ENCODE measurements at places on chromosomes 12 and 14. TPM values are rescaled to one million over a fixed set of nuclear protein-coding genes. Genes with fewer than 3 reads are reported as not detected.

DNA sequence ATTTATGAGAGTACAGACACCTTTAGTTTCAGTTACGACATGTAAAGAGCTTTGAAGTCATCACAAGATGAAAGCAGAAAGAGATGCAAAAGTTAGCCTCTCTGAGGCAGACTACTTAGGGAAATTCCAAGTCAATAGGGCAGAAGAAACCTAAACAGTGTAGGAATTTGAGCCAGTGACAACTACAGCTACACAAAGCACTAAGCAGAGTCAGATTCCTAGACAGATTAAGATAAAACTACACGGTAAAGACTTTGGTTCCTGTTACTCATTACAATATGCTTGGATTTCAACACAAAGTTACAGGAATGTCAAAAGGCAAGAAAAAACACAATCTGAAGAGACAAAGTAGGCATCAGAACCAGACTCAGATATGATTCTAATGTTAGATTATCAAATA, 1302.3 kb downstream of the FSCB start:
- DNase-seq = no peak
- H3K27me3 ChIP-seq = no peaks in the 10 kb centered on the region
- H3K4me3 ChIP-seq = no peak overlapping the region
- no peak overlapping the region for H3K27ac ChIP-seq
- H3K36me3 ChIP-seq = no peaks in the 10 kb centered on the region

DNA sequence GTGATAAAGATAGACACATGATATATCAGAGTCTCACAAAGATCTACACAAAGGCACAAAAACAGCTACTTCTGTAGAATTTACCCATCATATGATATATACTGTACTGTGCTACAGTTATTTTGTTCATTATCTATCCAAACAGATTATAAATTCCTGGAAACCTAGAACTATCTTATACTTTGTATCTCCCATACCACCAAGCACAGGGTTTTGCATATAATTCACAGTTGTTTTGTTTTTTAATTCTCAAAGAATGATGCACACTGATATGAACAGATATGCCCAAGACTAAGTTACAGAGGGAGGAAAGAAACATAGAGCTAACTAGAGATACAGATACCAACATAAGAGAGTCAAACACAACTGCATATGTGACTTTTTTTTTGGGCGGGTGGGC, 3.4 kb downstream of the PRKAG1 start:
- H3K36me3 ChIP-seq = peaks cover 7% of the 10 kb centered on the region
- no peak for DNase-seq
- no peak overlapping the region for H3K4me3 ChIP-seq
- peaks cover 8% of the 10 kb centered on the region for H3K27me3 ChIP-seq
- H3K4me1 ChIP-seq = peaks cover 16% of the 10 kb centered on the region

- DNase-seq = no peak
- H3K4me1 ChIP-seq = peaks cover 38% of the 10 kb centered on the region
- peaks cover 7% of the 10 kb centered on the region for H3K27me3 ChIP-seq
- peaks cover 46% of the 10 kb centered on the region for H3K36me3 ChIP-seq
These were observed 12.3 kb downstream of the ABCD4 start for GRCh38 chr14:74290415-74290814.

DNA sequence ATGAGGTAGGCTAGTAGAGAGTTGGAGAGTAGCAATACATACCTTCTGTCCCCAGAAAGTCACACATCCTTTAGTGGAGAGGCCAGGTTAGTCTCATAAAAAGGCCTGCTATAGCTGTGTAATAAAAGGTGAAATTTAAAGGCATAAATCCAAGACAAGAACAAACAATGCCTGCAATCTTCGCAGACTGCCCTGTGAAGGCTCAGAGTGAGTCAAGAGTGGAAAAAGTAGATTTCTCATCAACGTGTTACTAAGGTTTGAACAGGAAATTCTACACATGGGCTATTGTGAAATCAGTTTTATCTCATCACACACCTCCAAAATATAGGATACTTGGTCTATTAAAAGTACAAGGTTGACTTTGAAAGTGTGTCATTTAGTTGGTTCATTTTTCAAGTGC, at the start of gene KLRC1:
Gene KLRC1 (minus strand): TSS at position 222 of the 400 bp plus-strand sequence. CDS start 2,221 bp downstream, outside the sequence.
- H3K4me1 ChIP-seq = no peaks in the 10 kb centered on the region
- no peak within 1 kb of the TSS for H3K4me3 ChIP-seq
- no peaks in the 10 kb centered on the region for H3K36me3 ChIP-seq
- DNase-seq = no peak

KIF21A gene
- total RNA-seq = 2.9 TPM

All from endothelial cell (in vitro differentiated cells).